ENCODE measurements at places on chromosomes 7 and 10.

- DNase-seq, result no peak
These were observed 172.6 kb downstream of the SKIDA1 start for GRCh38 chr10:21352886-21353285.

- DNase-seq, result no peak
These were observed 183.2 kb downstream of the AUTS2 start for GRCh38 chr7:69781412-69781846.

DNA sequence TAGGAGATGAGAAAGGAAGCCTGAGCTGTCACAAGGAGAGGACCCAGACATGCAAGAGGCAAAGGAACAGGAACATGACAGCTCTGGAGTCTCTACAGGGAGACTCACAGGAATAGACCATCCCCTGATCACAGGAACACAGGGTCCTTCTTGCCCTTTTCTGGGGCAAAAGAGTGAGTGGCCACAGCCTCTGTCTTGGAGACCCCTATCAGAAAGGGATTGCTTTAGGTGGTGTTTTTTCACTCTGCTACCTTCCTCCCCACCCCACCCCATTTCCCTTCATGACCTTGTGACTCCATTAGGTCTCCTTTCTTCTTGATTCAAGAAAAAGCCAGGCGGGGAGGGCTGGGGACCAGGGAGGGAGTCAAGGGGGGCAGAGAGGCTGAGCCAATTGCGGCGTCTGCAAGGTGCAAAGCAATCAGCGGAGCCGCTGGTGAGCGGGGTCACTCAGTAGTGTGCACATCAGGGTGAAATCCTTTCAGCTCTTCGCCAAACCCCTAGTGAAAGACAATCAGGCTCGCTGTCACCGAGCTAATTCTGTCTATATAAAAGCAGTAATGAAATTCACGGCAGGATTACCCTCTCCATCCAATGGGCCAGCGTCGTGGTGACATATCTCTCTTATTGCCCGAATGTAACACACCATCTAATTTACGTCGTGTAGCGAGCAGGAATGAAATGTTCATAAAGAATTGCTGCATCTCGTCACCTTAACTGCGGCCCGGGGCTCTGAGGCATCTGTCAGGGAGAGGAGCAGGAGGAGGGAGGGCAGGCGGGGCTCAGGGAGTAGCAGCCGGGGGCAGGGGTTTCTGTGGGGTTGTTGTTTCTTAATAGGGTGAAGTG lies 31.5 kb upstream of the BTRC start:
- no peak for DNase-seq

- DNase-seq, result no peak
These were observed 21.4 kb downstream of the DPCD start for GRCh38 chr10:101609481-101609880.

GRCh38 chr7:79664884-79665676 lies 211.6 kb upstream of the MAGI2 start:
- peak; percentile 28 for DNase-seq

All from erythroblast (primary cell).